ENCODE measurements at places on chromosomes 4 and X.

DNA sequence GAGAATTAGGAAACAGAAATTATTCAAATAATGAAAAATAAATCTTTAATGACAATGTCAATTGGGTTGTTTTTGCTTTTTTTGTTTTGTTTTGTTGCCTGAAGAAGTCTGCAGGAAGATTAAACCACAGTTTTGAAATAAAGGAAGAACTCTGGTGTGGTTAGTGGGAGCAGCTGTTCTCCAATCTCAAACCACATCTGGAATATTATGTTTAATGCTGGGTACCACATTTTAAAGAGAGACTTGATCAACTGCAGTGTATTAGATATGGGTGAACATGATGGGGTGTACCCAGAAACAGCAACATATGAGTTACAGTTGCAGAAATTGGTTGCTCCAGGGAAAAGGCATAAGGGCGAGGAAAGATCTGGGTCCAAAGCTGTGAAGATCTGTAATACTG is 171.2 kb upstream of the RPL34 start:
- no peak for DNase-seq

GRCh38 chr4:148980782-148981480 is 538.7 kb upstream of the NR3C2 start:
- no peak for DNase-seq

DNA sequence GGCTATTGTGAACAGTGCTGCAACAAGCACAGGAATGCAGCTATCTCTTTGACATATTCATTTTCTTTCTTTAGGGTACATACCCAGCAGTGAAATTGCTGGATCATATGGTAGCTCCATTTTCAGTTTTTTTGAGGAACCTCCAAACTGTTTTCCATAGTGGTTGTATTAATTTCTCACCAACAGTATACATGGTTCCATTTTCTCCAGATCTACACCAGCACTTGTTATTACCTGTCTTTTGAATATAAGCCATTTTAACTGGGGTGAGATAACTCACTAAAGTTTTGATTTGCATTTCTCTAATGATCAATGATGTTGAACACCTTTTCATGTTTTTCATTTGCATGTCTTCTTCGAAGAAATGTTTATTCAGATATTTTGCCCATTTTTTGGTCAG is 241.1 kb upstream of the AGTR2 start:
- DNase-seq, result no peak

DNA sequence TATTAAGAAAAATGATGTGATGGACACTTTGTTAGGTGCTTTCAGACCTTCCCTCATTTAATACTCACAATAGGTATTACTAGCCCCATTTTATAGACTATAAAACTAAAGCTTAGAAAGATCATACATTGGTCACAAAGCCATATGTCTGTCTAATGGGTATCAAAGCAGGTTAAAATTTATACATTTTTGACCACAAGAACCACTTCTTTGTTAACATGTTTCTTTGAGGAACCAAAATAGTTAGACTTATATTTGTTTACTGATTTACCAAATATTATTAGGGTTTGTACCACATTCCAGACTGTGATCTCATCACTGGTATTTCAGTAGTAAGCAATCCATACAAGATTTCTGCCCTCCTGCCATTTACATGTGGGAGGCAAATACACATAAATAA is 363.3 kb downstream of the NAF1 start:
- no peak for DNase-seq

DNA sequence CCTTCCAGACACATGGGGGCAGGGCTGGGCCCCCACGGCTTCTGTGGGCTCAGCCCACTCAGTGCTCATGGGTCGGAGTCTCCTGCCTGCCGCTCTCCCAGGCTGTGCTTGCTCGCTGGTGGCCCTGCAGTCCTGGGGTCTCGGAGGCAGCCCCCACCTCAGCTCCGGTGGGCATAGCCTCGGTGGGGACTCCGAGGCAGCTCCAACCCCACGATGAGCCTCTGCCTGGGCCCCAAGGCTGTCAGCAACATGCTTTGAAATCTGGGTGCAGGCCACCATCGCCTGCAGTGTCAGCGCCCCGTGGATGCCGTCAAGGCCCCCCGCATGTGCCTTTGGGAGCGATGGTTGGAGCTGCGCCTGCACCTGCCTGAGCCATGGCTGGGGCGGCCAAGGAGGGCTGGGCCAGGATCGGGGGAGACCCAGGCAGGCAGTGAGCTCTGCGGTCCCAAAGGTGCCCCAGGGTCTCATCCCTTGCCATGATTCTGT is 30.2 kb upstream of the SPON2 start:
- no peak for DNase-seq

GRCh38 chrX:122596998-122597397 is 587.1 kb upstream of the GRIA3 start:
- DNase-seq, result no peak

DNA sequence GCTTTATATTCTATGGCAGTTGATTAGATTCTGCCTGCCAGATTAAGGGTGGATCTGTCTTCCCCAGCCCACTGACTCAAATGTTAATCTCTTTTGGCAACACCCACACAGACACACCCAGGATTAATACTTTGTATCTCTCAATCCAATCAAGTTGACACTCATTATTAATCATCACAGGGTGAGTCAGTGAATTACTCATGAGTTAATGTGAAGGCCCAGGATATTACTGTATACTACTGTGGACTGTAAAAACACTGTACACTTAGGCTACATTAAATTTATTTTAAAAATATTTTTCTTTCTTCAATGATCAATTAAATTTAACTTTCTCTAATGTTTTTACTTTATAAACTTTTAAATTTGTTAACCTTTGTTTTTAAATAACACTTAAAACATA is 87.7 kb downstream of the NAP1L3 start:
- DNase-seq, result no peak

- no peak for DNase-seq
Measured at GRCh38 chr4:110137829-110138228, 60.6 kb downstream of the ELOVL6 start.

DNA sequence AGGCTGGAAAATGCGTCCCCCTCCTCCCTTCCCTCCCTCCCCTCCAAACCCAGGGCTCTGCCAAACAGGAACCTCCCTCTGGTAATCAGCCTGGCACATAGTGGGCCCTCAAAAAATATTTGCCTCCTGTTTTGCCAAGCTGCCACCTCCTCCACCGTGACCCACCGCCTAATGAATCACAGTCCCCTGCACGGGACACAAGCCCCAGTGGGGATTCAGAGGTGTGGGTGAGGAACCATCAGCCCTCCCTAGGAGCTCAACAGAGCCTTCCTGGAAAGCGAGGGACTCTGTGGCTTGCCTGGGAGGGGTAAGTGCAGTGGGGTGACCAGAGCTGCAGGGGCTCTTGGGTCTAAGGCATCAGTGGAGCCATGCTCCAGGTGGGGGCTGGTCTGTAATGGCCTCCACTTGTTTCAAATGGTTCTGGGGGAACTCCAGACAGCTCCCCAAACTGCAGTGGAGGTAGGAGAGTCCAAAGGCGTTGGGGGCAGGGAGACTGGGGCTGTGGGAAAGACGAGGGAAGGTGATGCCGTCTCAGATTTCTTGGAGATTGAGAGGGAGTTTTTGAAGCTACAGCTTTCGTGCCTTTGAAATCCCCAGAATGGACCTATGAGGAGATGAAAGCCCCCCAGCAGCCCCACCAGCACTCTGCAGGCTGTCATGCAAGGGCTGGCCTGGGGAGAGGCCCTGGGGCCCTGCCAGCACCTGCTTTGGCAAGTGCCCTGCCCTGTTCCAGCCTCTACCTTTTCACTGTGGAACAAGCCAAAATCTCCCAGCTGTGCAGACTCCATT is 1.0 kb upstream of the PPP2R2C start:
- DNase-seq, result no peak

- DNase-seq, result peak; percentile 28
Measured at GRCh38 chrX:79133904-79134303, 10.6 kb upstream of the GPR174 start.

- no peak for DNase-seq
Measured at GRCh38 chr4:3062471-3062870, 11.9 kb downstream of the HTT-AS start.

- DNase-seq, result no peak
Measured at GRCh38 chr4:41610474-41610873, 72.5 kb downstream of the LIMCH1 start.

Data from CD4-positive, alpha-beta T cell treated with Interleukin-17A for 4 hours (primary cell).